ENCODE measurements at places on chromosomes 7 and 10. TPM values are rescaled to one million over a fixed set of nuclear protein-coding genes. Genes with fewer than 3 reads are reported as not detected.

- no peak for DNase-seq
Observed at GRCh38 chr10:108852211-108852610, 1071.1 kb downstream of the XPNPEP1 start.

- peak; percentile 84 for DNase-seq
Observed at GRCh38 chr10:15370856-15371701, at the start of gene FAM171A1. Gene FAM171A1 (minus strand): TSS chr10:15371289. CDS start chr10:15371052, 237 bp downstream.

- no peak for DNase-seq
Observed at GRCh38 chr7:11006291-11006690, 32.6 kb downstream of the PHF14 start.

DNA sequence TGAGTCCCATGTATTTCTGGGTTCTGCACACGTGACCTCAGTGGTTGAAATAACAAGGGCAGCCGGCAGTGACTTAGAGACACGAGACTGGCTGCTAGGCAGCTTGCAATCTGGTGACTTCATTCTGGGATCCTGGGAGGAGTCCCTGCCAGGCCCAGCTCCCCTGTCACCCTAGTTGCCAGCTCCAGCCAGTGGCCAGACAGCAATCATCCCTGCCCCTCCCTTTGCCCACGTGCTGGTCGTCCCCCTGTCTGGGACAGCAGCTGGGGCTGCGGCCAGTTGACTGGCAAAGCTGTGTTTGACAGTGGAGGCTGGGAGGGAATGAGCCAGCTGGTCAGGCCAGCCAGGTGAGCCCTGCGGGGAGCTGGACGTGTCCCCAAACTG, 30.0 kb downstream of the ADGRA1 start:
- no peak for DNase-seq

GRCh38 chr10:13990392-13990805, 340.3 kb downstream of the FRMD4A start:
- no peak for DNase-seq

DNA sequence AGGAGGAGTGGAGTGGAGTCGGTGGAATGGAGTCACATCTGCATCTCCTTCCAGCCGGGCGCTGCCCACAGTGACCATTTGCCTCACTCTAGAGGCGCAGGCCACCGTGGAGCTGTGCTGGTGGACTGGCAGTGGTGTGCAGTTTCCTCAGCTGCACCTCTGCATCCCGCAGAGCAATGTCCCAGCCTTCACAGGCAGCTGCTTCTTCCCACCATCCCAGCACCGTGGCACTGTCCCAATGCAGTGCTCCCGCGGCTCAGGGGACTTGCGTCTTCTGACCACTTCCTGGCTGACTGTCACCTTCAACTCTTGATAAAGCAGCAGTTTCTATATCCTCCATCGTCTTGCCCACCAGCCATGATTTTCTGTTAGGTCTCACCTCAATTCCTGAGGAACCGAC, 90.3 kb upstream of the SFMBT2 start:
- DNase-seq, result no peak

- DNase-seq, result no peak
Observed at GRCh38 chr7:127717502-127718339, 65.7 kb downstream of the SND1 start.

DNA sequence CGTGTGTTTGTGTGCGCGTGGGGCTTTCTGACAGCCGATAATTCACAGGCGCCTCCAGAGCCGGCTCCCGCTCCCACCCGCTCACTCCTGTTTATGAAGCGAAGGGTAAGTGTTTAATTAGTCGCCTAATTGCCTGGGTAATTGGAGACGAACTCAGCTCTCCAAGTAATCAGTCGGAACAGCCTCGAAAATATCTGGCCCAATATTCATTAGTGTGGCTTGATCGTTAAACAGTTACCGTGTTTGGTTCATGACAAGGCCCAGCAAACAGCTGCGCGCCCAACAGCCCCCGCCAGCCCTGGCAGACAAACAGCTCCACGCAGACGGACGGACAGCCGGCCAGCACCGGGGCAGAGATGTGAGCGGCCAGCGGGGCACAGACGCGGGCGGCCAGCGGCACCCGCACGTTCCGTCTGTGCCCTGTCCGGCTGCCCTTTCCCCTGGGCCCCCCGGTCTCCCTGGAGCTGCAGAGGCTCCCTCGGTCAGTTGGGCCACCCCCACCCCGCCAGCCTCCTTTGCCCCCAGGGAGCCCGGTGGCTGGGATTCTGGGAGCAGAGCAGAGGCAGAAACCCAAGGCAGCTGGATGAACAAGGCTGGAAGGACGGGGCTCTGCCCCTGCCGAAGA, 98.2 kb downstream of the UNCX start:
- no peak for DNase-seq

GRCh38 chr10:61164458-61165160, 220.6 kb upstream of the RHOBTB1 start:
- DNase-seq, result no peak

DNA sequence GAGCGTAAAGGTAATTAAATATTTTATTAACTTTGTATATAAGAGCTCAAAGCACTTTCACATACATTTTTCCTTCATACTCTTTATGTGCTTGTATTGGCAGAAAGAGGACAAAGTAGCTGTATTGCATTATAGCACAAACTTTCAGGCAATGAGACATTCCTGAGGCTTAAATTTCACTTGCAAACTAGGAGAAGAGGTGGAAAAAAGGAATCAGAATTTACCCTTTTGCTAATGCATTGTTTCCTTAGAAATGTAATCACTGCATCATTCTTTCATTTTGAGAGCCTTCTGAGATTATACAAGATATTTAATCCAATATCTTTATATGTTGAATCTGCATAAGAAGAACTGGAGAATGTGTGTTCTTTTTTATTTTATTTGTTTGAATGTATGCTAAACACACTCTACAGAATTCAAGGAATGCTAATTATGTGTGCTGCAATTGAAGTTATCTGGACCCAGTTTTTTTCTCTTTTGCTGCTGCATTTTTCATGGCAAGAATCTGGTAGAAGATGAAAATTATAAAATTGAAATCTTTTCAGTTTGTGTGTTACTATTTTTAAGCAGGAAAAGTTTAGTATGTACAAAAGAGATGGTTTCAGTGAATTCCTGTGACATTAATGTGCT, 185.1 kb downstream of the NXPH1 start:
- DNase-seq, result no peak

DNA sequence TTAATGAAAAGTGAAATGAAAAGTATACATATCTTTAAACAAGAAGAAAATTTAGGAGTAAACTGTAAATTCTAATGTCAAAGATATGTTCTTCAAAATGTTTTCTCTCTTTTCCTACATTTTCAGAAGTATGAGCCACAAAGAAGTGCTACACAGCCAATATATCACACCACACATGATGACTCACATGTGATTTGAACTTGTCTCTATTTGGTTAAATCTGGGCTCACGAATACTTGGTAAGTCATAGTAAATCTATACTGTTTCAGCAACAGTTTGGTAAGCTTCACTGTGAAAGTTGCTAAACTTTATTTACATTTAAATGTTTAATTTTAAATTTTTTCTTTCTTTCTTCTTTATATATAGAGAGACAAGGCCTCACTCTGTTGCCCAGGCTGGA, 380.6 kb upstream of the IGFBP3 start:
- DNase-seq, result no peak

DNA sequence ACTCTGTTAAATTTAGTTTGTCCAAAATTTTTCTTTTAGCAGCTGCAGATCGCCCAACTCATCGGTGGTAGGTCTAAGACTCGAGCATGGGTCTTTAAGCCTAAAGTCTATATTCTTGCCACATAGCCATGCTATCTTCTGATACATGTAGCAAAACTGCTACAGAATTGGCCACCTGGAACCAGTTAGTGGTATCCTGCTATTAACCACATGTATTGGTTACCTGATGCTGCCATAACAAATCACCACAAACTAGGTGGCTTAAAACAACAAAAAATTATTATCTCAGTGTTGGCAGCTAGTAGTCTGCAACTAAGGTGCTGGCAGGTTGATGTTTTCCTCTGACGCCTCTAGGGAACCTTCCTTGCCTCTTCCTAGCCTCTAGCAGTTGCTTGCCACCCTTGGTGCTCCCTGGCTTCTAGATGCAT, 96.7 kb upstream of the PIK3CG start:
- DNase-seq, result no peak

GRCh38 chr10:60777696-60778213, 523 bp upstream of the CDK1 start:
- DNase-seq, result no peak

GRCh38 chr10:28680358-28680752, 3.0 kb downstream of the BAMBI start:
- no peak for DNase-seq

GRCh38 chr7:139660317-139661042, 117.3 kb downstream of the HIPK2 start:
- DNase-seq, result no peak

- peak; percentile 93 for DNase-seq
Observed at GRCh38 chr7:66413379-66414114, 208.4 kb downstream of the TPST1 start.

DNA sequence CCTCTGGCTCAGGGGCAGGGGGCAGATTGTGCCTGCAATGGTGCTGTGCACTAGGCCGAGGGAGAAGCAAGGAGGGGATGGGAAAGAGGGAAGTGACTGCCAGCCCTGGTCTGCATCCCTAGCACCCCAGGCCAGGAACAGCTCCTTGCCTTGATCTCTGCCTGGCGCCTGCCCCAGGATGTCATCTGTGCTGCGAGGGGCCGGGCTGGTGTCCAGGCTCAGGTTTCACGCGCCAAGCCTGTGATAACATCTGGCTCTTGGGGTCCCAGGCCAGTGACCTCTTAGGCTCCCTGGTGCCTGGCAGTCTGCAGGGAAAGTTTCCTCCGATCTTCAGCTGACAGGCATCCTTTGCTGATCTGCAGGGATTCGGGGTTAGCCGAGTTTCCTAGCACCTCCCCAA, 193.5 kb upstream of the GPR26 start:
- DNase-seq, result no peak

DNA sequence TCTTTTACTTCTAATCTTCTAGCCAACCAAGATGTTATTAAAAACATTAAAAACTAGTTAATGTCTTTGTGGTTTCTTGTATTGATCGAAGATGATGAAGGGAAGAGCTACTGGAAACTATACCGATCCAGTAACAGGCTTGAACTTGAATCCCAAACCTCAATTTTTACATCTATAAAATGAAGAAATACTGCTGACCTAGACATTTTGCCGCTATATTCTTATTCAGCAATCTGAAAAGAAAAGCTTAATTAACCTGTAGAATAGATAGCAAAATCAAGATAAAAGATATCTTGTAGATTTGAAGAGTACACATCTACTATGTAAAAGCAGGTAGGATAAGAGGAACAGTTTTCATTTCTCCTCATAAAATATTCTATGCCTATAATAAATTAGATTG, 326.1 kb upstream of the LRRN3 start:
- DNase-seq, result no peak

GRCh38 chr10:58897236-58897635, 279.2 kb upstream of the PHYHIPL start:
- DNase-seq, result no peak

DNA sequence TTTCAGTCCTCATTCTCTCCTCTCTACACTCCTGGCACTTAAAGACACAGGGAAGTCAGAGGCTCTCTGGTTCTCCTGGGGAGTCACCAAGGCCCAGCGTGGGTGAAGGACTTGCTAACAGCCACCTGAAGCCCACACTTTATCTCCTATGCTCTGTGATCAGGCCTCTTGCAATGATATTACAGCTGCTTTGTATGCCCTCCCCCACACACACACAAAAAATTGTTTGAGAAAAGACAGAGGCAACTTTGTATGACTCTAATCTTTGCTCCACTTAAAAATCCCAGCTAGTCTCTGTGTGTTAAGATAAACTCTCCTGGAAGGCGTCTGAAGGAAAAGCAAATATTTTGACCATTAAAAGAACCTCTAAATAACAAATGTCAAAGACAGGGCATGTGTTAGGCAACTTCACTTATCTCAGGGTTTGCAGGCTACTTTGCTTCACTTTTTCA, 507.2 kb downstream of the TNS3 start:
- no peak for DNase-seq

GRCh38 chr10:14254368-14254767, 76.4 kb downstream of the FRMD4A start:
- DNase-seq, result no peak

- no peak for DNase-seq
Observed at GRCh38 chr7:55048221-55048859, 29.5 kb downstream of the EGFR start.

- no peak for DNase-seq
Observed at GRCh38 chr10:110496553-110497437, 912 bp upstream of the DUSP5 start.

- no peak for DNase-seq
Observed at GRCh38 chr10:95275726-95276366, 15.0 kb downstream of the PDLIM1 start.

GRCh38 chr7:5633161-5634106, 148.0 kb downstream of the RNF216 start:
- DNase-seq, result no peak

DNA sequence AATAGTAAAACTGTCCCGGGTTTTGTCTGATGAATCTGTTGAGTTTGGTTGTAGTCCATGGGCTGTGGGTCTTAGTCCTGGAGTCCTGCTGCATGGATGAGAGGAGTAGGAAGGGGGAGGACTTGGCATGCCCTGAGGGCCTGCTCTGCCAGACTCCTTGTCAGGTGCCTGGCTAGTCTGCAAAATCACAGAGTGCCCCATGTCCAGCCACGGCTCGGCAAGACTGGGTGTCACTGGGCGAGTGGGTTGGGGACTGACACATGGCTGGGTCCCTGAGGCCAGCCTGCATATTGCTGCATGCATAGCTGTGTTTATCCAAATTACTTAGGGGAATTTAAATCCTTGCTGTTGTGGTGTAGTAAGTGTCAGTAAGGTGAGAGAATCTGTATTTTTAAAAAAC, 9.7 kb downstream of the MINDY4 start:
- DNase-seq, result no peak

- DNase-seq, result no peak
Observed at GRCh38 chr10:72637398-72637857, 11.5 kb upstream of the MICU1 start.

- no peak for DNase-seq
Observed at GRCh38 chr10:89129911-89130310, 77.2 kb downstream of the CH25H start.

DNA sequence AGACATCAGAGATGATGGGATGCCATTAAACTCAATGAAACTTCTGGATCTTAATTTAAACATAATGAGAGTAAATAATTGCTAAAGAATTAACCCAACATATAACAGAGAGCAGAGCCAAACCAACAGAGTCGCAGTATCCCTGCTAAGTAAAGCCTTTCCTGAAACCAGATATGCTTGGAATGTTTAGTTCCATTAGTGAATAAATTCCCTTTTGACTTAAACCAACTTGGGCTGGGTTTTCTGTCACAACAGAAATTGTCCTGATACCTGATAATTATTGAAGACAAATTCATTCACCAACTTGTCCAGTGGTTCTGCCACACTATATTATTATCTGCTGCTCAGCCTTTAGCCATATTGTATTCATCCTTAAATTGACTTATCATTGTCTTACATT, 286.7 kb downstream of the FZD1 start:
- no peak for DNase-seq

The SLC13A1 gene
- total RNA-seq, result not detected

The RBP4 gene
- total RNA-seq, result not detected

The GPC2 gene
- 530 TPM for total RNA-seq

The SLC39A12 gene
- not detected for total RNA-seq

The KCNH2 gene
- total RNA-seq, result 73.7 TPM

The CACUL1 gene
- 64.5 TPM for total RNA-seq

The ASAH2 gene
- total RNA-seq, result 11.3 TPM
